ENCODE measurements at places on chromosomes 13 and 19. TPM values are rescaled to one million over a fixed set of nuclear protein-coding genes. Genes with fewer than 3 reads are reported as not detected.

KLK12 gene
- total RNA-seq, result not detected

PRR12 gene
- 22.0 TPM for total RNA-seq

SHISA2 gene
- total RNA-seq, result 0.21 TPM

RFXAP gene
- 10.1 TPM for total RNA-seq

ZNF112 gene
- 0.36 TPM for total RNA-seq

FGF22 gene
- not detected for total RNA-seq

CASP14 gene
- not detected for total RNA-seq

GRK1 gene
- total RNA-seq, result not detected

PRODH2 gene
- not detected for total RNA-seq

PRR22 gene
- 9.9 TPM for total RNA-seq

PSPN gene
- total RNA-seq, result 0.99 TPM

CCL25 gene
- not detected for total RNA-seq

SERPINE3 gene
- not detected for total RNA-seq

EDNRB gene
- total RNA-seq, result not detected

OR10H2 gene
- not detected for total RNA-seq

PRR36 gene
- total RNA-seq, result 0.06 TPM

PLK5 gene
- total RNA-seq, result not detected

All from activated CD8-positive, alpha-beta memory T cell treated with anti-CD3 and anti-CD28 coated beads for 36 hours (primary cell).